ENCODE measurements at places on chromosomes 7 and 10.

DNA sequence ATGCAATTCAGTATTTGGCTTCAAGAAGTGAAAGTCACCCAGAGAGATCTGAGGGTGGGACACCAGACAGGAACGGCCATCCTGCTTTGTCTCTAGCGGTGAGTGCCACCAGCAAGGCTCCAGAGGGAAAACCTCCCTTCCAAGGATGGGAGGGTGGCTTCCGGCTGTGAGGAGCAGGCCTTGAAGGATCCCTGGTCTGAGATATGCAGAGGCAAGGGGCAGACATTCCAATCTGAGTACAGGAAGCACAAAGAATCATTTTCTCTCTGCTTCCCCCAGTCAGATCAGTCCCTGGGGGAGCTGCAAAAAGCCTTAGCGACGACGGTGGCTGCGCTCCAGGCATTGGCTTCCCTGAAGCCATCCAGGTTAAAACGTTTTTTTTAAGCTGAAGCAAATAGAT, 167.4 kb downstream of the TEX36 start:
- DNase-seq: no peak

DNA sequence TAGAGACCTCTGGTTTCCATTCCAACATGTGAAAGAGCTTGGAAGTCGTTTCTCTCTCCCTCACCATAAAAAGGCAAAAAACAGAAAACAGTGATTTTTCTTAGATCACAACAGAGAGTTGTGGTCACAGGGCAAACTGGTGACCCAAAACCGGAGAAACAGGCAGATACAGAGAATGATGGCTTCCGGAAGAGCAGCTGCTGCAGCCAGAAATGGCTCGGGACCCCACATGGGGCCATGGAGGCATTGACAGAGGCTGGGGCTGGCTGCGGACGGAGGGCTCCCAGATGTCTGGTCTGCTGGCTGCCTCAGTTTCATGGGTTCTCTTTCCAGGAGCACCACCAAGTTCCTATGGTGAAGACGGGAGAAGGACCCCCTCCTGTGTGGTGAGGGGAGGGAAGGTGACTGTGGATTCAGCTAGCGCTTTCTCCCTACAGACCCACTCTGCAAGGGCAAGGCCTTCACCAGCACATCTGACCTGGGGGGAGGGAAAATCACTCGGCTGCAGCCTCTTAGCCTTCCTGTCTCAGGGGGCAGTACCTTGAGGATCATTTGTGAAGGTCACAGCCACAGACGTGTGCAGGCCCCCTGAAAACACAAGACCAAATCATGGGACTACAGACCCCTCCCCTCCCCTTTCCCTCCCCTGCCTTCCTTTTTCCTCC, 81.4 kb downstream of the WDR37 start:
- no peak for DNase-seq

- no peak for DNase-seq
Observed at GRCh38 chr10:79981450-79982361, 32.8 kb upstream of the SFTPD start.

GRCh38 chr10:113430634-113431397, 122.0 kb upstream of the HABP2 start:
- no peak for DNase-seq

GRCh38 chr7:32155712-32156111, 85.5 kb upstream of the PDE1C start:
- no peak for DNase-seq

GRCh38 chr10:124251317-124252065, 158.1 kb upstream of the CHST15 start:
- peak; percentile 42 for DNase-seq

GRCh38 chr10:52814506-52814905, 41.9 kb upstream of the MBL2 start:
- no peak for DNase-seq

GRCh38 chr7:5248201-5248885, 34.4 kb upstream of the SLC29A4 start:
- DNase-seq: no peak

DNA sequence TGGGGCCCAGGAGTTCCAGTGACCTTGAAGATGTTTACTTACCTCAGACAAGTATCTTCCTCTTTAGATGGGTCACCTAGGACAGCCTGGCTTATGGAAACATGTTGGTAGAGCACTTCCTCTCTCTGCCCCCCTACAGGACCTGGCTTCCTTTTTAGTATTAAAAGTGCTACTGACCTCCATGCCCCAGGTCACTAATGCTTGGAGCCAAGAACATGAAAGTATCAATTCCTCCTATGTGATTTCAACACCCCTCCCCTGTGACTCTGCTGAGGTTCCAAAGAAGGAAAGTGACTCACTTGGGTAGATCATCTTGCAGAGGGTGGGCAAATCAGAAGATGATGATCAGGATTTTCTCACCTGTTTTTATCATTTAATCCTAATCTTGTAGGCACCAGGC, 125.3 kb upstream of the CCDC6 start:
- DNase-seq: no peak

DNA sequence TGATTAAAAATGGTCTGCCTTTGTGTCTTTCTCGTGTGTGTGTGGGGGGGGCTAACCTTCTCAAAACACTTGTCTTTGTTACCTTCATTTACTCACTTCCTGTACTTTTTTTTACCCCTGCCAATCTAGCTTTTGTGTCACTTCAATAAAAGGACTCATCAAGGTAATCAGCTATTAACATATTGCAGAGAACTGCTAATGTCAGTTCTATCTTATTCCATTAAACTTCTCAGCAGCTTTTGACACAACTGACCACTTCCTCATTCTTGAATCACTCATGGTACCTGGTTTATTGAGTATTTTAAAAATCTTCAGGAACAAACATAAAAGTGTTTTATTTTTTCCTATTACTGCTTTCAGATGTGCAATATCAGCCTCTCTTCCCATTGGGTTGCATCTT, 59.8 kb downstream of the SLC25A40 start:
- DNase-seq: no peak

- DNase-seq: no peak
Observed at GRCh38 chr10:129386415-129387257, 80.4 kb upstream of the MGMT start.

GRCh38 chr10:126222736-126223511, 165.4 kb downstream of the ADAM12 start:
- DNase-seq: no peak

DNA sequence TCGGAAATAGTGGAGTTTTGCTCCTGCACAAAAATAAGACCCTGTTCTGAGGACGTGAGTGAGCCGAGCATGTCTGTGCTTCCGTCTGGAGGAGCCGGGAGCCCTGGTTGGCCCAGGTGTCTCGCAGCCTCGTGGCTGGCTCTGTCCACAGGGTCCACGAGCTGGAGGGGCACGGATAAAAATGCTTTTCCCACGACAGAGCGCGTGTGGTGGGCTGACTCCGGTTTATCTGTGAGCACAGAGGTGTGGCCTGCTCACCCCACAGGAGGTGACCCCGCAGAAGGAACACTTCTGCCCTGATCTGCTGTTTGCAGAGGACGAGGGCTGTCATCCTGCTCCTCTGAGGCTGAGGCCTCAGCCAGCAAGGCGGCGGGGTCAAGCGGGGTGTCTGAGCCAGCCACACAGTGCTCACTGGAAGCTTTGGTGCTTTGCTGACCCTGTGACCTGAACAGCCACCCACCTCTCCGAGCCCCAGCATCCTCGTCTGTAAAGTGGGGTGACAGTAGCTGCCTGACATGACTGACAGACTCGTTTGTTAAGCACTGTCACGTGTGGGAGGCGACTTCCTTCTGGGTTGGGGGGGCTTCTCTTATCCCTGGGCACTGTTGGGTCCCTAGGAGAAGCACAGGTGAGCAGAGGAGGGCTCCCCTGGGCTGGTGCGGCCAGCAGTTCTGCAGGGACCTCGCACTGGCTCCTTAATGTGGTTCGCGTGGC, 162.5 kb downstream of the DNAJB6 start:
- DNase-seq: no peak

DNA sequence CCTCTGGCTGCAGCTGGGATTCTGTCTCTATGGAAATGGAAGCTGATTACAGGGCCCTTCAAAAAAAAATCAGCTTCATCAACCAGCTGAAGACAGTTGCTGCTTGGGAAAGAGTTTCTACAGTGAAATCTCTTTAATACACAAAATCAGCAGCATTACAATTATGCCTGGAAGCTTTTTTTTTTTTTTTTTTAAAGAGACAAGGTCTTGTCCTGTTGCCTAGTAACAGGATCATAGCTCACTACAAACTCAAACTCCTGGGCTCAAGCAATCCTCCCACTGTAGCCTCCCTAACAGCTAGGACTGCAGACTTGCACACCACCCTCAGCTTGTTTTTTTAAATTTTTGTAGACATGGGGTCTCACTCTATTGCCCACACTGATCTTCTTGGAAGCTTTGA, 94.5 kb downstream of the OR13A1 start:
- no peak for DNase-seq

DNA sequence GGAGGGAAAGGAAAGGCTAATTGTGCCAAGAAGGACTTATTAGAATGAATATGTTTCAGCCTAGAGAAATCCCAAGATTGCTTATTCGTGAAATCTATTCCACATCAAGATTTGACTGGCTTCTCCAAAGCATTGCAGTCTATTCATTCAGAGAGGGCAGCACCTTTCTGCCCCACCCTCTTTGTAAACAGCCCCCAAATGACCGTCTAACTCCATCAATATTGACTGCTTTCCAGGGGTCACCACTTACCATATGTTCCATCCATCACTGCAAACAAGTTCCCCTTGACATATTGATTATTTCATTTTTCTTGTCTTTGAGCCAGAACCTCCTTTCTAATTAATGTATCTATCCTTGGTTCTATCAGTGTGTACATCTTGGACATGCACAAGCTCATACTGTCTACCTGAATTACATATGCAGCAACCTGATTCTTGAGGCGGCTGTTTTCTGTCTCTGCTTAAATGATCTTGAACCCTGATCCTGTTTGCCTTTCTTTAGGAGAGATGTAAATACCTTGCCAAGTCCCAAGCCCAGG, 44.2 kb upstream of the PTER start:
- no peak for DNase-seq

- DNase-seq: no peak
Observed at GRCh38 chr10:79351332-79351731, 4.1 kb downstream of the PPIF start.

DNA sequence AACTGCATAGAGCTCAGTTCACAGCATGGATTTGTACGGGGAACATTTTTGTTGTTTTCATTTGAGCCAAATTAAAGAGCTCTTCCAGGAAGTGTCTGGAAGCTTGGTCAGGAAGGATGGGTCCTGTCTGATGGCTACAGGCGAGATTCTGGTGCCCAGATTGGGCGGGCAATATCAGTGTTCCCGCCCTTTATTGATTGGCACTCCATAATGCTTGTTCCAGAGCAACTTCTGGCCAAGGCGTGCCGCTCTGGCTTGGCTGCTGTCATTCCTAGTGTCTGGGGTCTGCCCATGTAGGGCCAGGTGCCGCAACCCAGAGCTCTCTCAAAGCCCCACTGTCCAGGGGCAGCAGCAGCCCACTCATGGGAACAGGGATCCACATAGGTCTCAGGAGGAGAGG, 45.9 kb downstream of the RAMP3 start:
- DNase-seq: no peak

- no peak for DNase-seq
Observed at GRCh38 chr10:119090968-119091367, 10.4 kb upstream of the EIF3A start.

- DNase-seq: no peak
Observed at GRCh38 chr7:43943417-43944187, 17.4 kb downstream of the UBE2D4 start.

GRCh38 chr7:74101061-74101681, 17.6 kb downstream of the LIMK1 start:
- DNase-seq: no peak

DNA sequence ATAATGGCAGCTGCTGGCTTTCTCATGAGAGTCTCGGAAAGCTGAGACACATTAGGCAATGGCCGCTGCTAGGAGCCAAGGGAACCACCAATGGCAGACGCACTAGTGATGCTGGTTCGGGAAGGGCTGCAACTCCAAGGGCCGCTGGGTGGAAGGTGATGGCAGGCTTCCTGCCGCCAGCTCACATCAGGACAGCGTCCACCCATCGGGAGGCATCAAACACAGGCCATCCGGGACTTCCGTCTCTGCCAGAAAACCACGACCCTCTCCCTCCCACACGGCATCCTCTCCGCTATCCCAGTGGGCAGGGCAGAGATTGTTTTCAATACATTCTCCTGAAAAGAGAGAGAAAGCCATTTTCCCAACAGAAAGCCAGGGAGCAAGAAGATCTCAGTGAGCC, 27.5 kb upstream of the EGFR start:
- no peak for DNase-seq

GRCh38 chr10:36666451-36666850, 458.9 kb upstream of the ANKRD30A start:
- no peak for DNase-seq

DNA sequence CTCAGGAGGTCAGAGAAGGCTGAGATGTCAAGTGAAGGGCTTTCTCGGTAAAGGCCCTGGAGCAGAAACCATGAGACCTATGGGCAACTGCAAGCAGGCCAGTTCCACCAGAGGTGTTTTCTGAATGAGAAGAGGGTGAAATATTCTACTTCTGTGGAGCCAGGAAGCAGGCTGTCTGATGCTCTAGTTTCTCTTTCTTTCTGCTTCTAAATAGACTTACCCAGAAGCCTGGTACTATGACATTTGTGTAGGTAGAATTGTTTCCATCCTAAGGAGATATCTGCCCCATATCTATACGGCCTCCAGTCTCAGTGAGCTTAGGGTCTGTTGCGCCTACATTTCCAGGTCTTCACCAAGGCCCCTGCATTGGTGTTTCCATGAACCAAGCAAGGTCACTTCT, 73.4 kb upstream of the CC2D2B start:
- DNase-seq: no peak

DNA sequence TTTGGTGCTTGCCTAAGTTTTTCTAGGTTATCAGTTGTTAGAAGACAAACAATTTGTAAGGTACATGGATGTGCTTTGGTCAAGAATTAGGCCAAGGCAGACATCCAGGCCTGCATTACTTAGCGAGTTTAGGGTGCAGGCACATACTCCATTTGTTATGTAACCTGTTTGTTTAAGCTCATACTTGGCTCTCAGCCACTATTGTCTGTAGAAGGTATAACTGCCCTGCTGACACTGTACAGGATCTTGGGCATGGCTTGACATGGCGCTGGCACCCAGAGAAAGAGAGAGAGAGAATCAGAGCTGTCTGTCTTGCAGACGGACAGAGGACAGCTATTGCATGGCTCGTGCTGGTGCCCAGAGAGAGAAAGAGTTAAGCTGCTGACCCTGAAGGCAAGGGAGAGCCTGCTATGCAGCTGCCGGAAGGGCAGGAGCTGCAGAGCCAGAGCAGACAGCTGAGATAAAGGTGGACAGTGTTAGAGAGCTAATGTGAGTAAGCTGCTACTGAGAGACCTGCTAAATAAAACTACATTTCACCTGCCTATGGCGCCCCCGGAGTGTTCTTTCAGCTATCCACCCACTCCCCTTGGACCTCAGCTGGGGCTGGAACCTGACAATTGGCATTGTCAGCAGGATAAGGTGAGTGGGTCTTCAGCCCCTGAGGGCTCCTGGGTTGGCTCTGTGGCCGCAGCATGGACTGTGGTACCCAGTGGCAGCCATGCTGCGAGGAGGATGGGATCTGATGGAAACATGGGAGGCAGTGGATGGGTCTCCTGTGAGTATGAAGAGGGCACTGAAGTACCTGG, 120.9 kb upstream of the TMEM106B start:
- no peak for DNase-seq

GRCh38 chr7:19560111-19560883, 148.5 kb downstream of the POLR1F start:
- DNase-seq: no peak
